PC-9 (cell line): ENCODE measurements at places on chromosomes 6 and 20.

DNA sequence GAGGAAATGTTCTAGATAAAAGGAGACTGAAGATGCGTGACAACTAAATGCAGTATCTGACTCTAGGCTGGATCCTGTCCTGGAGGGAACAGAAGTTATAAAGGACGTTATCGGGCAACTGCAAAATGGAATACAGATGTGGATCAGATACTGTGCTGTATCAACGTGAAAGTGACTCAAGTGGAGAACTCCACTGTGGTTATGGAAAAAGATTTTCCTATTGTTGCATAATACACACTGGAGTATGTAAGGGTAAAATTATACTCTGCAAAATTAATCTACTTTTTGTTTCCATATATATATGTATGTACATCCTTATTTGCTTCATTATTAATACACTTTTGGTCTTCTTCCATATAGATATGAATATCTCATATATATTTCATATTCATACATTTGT lies 654.0 kb downstream of the QKI start:
- no peak for DNase-seq

DNA sequence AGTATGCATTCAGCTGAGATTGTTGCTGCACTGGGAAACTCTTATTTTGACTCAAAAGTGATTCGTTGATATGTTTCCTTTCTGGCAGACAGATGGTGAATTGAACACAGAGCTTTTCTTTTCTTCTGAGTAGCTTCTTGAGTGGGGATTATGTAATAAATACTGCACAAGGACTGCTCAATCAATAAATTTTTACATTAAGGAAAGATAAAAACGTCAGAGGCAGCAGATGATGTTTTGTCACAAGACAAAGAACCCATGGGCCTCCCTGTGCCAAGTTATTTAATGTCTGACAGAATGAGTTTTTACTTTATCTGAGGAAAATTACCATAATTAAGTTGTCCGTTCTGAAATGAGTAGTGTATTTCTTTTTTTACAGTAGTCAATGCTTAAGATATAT lies 460.3 kb downstream of the UTRN start:
- DNase-seq = no peak

DNA sequence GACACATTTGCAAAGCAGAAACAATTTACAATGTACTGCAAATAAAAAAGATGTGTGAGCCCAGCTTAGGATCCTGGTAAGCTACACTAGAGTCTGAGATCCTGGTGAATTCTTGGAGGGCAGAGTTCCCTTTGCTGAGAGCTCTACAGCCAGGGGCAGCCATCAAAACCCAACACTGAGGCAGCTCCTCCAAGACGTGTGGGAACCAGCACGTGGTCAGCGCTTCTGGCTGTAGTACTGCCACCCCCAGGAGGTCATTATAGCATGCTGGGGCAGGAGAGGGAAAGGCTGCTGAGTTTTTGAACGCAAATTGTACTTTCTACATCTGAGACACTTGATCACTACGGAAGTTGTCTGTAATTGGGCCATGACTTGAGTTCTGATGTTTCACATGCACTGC lies 131.5 kb downstream of the INSM1 start:
- no peak for DNase-seq

DNA sequence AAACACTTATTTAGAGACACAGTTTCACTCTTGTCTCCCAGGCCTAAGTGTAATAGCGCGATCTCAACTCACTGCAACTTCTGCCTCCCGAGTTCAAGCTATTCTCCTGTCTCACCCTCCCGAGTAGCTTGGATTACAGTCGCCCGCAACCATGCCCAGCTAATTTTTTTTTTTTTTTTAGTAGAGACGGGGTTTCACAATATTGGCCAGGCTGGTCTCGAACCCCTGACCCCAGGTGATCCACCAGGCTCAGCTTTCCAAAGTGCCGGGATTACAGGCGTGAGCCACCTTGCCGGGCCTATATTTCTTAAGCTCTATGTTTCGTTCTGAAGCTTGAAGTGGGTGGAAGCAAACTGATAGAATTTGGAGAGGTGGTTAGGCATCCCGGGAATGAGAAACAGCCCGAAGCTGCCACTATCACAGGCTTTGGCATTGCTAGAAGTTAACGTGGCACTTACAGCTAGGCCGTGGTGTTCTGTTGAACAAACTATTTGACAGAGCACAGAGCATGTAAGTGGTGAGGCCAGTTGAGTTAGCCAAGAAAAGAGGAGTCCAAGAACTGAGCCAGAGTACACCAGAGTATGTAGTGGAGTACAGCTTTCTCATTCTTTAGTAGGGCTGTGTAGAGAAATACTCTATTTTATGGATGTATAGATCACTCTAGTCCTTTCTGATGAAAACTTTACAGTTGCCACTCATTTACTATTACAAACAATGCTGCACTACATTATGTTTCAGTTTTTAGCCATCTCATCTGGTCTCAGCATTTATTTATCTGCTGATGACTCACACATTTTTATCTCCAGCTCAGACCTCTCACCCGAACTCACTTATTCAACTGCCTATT lies 62.0 kb upstream of the HFE start:
- peak; percentile 85 for DNase-seq

DNA sequence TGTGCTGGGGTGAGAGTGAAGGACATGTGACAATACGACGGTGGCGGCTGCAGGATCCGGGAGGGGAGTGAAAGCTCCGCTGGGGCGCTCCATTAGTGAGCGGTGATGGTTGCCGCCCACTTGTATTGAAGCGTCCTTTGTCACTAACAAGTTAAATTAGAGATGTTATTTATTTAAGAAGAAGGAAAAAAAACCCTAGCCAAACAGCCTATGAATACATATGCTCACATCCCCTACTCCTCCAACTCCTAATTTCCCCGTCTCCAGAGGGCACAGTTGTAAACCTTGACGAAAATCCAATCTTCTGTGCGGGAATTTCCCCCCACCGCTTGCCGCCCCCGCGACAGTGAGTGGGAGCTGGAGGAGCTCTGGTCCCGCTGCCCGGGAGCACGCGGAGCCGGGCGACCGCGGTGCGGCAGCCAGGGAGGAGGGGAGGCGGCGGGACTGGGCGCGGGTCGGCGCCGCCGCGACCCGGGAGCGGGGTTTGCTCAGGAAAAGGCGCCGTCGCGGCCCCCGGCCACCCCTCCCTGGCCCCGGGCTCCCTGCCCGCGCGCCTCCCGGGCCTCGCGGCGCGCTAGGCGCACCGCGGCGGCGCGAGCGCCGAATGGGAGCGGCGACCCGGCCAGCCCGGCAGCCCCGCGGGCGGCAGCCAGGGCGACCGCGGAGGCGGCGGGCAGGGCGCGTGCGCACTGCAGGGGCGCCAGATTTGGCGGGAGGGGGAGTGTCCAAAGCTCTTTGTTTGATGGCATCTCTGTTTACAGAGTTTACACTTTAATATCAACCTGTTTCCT lies at the start of gene MYB:
MYB (plus strand) TSS at position 767 of the 791 bp plus-strand sequence. CDS start 206 bp downstream, outside the sequence.
- DNase-seq = peak; percentile 79

GRCh38 chr6:128479048-128479666 lies 41.2 kb downstream of the PTPRK start:
- no peak for DNase-seq

DNA sequence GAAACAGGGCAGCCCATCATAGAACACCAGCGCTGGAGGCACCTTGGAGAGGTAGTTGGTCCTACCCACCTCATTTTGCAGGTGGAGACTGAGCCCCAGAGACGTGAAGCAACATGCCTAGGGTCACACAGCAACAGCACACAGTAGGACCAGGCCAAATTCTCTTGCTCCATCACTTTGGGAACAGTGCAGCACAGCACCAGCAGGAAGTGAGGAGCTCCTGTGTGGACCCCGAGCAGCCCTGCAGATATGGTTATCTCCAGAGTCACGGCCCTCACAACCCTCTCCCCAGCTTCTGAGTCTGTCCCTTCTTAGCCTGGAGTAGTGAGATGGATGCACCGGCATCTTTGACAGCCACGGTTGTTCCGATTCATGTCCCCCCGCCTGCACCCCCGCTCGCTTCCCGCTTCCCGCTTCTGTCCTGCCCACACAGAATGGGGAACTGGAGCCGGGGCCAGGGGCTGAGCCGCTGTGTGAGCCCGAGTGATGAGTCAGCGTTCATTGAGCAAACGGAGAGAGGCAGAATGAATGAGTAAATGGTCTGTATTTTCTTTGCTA lies 72.6 kb upstream of the DUSP22 start:
- peak; percentile 3 for DNase-seq

- DNase-seq = peak; percentile 35
These were observed 29.2 kb downstream of the AFDN start for GRCh38 chr6:167855825-167856425.

DNA sequence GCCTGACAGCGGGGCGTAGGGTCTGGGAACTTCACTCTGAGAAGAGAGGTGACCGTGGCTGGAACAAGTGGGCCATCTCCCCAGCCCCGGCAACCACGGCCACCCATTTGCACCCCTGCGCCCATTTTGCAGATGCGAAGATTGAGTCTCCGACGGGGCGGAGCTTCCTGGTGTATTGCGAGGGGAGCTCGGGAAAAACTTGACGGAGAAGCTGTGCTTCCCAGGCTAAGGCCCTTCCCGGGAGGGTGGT lies 653 bp downstream of the ZNF335 start:
- no peak for DNase-seq

- no peak for DNase-seq
These were observed 207.8 kb upstream of the ZFP64 start for GRCh38 chr20:52399352-52399751.

GRCh38 chr20:58470336-58471192 lies 44.6 kb downstream of the APCDD1L start:
- no peak for DNase-seq
